Uterine smooth muscle cell (primary cell): ENCODE measurements at places on chromosomes 5 and 9. TPM values are rescaled to one million over a fixed set of nuclear protein-coding genes. Genes with fewer than 3 reads are reported as not detected.

The FBXO38 gene
- total RNA-seq, result 64.2 and 67.3 TPM in 2 replicates

The PCDHB15 gene
- under 0.01 and 0.37 TPM in 2 replicates for total RNA-seq

The C9orf85 gene
- total RNA-seq, result 11.6 and 17.4 TPM in 2 replicates

The PITX1 gene
- total RNA-seq, result 1.5 and 2.2 TPM in 2 replicates

The VAV2 gene
- total RNA-seq, result 17.4 and 17.8 TPM in 2 replicates

The OR2S2 gene
- total RNA-seq, result 0.12 and 0.22 TPM in 2 replicates

The NXNL2 gene
- 3.3 and 8.5 TPM in 2 replicates for total RNA-seq

The TSLP gene
- 2.5 and 3.1 TPM in 2 replicates for total RNA-seq

The BTF3 gene
- total RNA-seq, result 184 and 190 TPM in 2 replicates

The HRH2 gene
- not detected in 2 replicates for total RNA-seq

The PCDHGB2 gene
- 1.2 and 1.7 TPM in 2 replicates for total RNA-seq

The ADAMTS2 gene
- 31.4 and 52.6 TPM in 2 replicates for total RNA-seq

The KCNMB1 gene
- total RNA-seq, result under 0.01 TPM in 1 of 2 replicates, not detected in the other

The BHMT2 gene
- total RNA-seq, result 4.5 and 6.8 TPM in 2 replicates

The SPOCK1 gene
- total RNA-seq, result 42.7 and 167 TPM in 2 replicates

The GDA gene
- total RNA-seq, result 0.11 TPM in 1 of 2 replicates, not detected in the other

The MAML1 gene
- 6.2 TPM in 2 replicates for total RNA-seq

The SLC6A19 gene
- total RNA-seq, result not detected in 2 replicates

The PCDHB16 gene
- 0.12 and 0.33 TPM in 2 replicates for total RNA-seq

The SLC45A2 gene
- total RNA-seq, result under 0.01 TPM in 2 replicates

The KCNV2 gene
- total RNA-seq, result not detected in 2 replicates

The PCDHB2 gene
- 0.55 and 2.0 TPM in 2 replicates for total RNA-seq

The MRNIP gene
- 13.7 and 15.9 TPM in 2 replicates for total RNA-seq

The DYNC2I2 gene
- 52.7 and 113 TPM in 2 replicates for total RNA-seq

The ARSI gene
- total RNA-seq, result 18.1 and 34.3 TPM in 2 replicates

The FOXD1 gene
- 3.2 and 3.5 TPM in 2 replicates for total RNA-seq

The PCDHGB7 gene
- total RNA-seq, result 6.0 and 7.4 TPM in 2 replicates

The ARHGEF39 gene
- 0.87 and 4.4 TPM in 2 replicates for total RNA-seq

The ZNF879 gene
- total RNA-seq, result 4.8 and 7.6 TPM in 2 replicates

The GPX3 gene
- total RNA-seq, result 1.7 and 2.4 TPM in 2 replicates

The UQCRQ gene
- total RNA-seq, result 83.0 and 115 TPM in 2 replicates

The TRIO gene
- total RNA-seq, result 266 and 274 TPM in 2 replicates

The PCDHA4 gene
- 0.11 and 0.62 TPM in 2 replicates for total RNA-seq

The PDE8B gene
- 0.22 and 0.25 TPM in 2 replicates for total RNA-seq

The CARD9 gene
- 2.1 and 3.4 TPM in 2 replicates for total RNA-seq

The CNTFR gene
- not detected in 2 replicates for total RNA-seq

The PDCD1LG2 gene
- 10.1 and 13.6 TPM in 2 replicates for total RNA-seq

The TLR4 gene
- total RNA-seq, result 2.5 and 5.9 TPM in 2 replicates

The GHR gene
- total RNA-seq, result 1.9 and 2.5 TPM in 2 replicates

The LECT2 gene
- not detected in 2 replicates for total RNA-seq

The ORM2 gene
- total RNA-seq, result not detected in 2 replicates

The NUP188 gene
- total RNA-seq, result 37.7 and 70.7 TPM in 2 replicates

The COL15A1 gene
- 23.9 and 104 TPM in 2 replicates for total RNA-seq

The ZDHHC11 gene
- total RNA-seq, result 0.44 and 2.5 TPM in 2 replicates
